ENCODE measurements at places on chromosomes 2 and 18. TPM values are rescaled to one million over a fixed set of nuclear protein-coding genes. Genes with fewer than 3 reads are reported as not detected.

The KYNU gene
- not detected for total RNA-seq

DNA sequence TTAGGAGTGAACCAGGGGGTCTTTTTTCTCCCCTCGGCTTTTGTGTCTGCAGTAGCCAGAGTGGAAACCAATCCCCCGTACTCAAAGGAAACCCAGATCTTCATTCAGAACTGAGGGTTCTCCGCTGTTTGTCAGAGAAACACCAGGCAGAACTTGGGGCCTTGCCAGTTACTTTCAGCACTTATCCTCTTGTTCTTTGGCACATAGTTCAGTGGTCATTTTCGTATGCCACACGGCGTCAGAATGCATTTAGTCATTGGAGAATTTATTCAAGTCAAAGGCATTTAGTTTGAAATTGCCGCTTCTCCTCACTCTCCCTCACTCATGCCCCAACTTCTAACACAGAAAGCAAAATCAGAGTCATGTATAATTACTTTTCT, 102.9 kb downstream of the CABLES1 start:
- no peak for DNase-seq

DNA sequence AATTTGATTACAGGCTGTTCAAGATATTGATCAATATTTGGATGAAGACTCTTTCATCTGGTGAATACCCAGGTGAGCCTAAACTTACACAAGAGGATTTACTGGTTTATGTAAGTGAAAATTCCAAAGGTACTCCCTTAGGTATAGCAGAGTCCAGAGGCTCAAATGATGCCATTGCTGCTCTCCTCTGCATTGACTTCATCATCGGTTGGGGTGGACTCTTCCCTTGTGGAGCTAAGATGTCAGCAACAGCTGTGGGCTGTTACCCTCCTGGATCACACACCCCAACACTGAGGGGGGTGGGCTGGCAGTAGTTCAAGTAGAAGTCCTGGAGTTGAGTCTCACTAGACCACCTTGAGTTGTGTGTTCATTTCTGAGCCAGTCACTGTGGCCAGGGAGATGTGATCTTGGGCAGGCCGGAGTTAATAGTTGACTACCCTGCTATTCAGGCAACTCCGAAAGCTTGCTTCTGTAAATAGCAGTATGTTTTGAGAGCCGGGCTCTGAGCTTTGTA, 236.9 kb downstream of the PTPRM start:
- DNase-seq, result no peak

The RPRM gene
- not detected for total RNA-seq

The LIMS4 gene
- total RNA-seq, result 3.7 TPM

GRCh38 chr2:104851291-104852089, 2.4 kb upstream of the POU3F3 start:
- no peak for DNase-seq

- DNase-seq, result no peak
Observed at GRCh38 chr18:63254716-63255399, 64.7 kb downstream of the BCL2 start.

DNA sequence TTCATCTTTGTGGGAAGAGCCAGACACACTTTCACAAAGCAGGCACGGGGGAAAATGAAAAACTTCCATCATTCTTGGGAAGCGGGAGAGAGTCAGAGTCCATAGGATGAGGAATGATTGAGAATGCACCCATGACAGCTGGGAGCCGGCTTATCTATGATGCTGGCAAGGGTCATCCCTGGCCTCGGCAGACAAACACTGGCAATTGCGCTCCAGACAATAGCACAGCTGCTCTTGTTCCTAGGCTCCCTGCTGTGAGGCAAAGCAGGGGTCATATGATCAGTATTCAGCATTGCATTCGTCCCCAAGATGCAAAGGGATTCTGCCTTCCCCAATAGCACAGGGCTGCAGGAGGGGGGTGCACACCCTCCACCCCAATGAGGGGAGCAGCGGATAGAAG, 33.0 kb downstream of the CYRIA start:
- DNase-seq, result no peak

GRCh38 chr2:37315364-37315763, 9.3 kb downstream of the PRKD3 start:
- DNase-seq, result no peak

GRCh38 chr2:227703961-227704360, 13.9 kb downstream of the SLC19A3 start:
- DNase-seq, result no peak

The FNDC4 gene
- total RNA-seq, result not detected

The SNRPD1 gene
- 97.5 TPM for total RNA-seq

The PHLPP1 gene
- 8.9 TPM for total RNA-seq

The ZAP70 gene
- 283 TPM for total RNA-seq

The DSG1 gene
- total RNA-seq, result not detected

DNA sequence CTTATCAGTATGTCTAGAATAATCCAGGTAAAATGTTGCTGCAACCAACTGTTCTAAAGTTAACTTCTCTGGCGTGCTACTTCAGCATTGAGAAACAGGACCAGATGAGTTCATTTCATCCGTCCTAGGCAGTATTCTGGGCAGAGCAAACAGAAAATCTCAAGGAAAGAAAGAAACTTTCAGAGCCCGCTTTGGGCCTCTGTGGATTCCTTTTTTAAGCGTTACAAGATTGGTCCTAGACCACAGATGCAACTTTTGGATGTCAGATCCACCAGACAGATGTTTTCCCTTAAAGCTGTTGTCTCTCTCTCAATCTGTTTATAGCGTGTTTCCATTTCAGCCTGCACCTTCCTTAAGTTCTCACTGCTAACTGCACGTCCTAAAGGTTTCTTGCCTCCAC, 75.0 kb downstream of the BCL2 start:
- DNase-seq, result no peak

DNA sequence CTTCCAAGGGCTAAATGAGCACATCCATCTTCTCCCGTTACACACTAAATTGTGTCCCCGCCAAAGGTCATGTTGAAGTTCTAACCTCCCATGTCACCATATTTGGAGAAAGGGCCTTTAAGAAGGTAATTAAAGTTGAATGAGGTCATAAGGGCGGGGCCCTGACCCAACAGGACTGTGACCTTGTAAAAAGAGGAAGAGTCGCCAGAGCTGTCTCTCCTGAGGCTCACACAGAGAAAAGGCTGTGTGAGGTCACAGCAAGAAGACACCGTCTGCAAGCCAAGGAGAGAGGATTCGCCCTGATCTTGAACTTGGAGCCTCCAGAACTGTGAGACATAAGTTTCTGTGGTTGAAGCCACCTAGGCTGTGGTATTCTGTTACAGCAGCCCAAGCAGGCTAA, 24.1 kb downstream of the TRABD2A start:
- DNase-seq, result peak; percentile 58

- DNase-seq, result no peak
Observed at GRCh38 chr2:161599842-161600241, 24.4 kb upstream of the SLC4A10 start.

- no peak for DNase-seq
Observed at GRCh38 chr2:137693534-137693933, 270.7 kb upstream of the HNMT start.

The CRYBA2 gene
- not detected for total RNA-seq

The ANKRD62 gene
- not detected for total RNA-seq

DNA sequence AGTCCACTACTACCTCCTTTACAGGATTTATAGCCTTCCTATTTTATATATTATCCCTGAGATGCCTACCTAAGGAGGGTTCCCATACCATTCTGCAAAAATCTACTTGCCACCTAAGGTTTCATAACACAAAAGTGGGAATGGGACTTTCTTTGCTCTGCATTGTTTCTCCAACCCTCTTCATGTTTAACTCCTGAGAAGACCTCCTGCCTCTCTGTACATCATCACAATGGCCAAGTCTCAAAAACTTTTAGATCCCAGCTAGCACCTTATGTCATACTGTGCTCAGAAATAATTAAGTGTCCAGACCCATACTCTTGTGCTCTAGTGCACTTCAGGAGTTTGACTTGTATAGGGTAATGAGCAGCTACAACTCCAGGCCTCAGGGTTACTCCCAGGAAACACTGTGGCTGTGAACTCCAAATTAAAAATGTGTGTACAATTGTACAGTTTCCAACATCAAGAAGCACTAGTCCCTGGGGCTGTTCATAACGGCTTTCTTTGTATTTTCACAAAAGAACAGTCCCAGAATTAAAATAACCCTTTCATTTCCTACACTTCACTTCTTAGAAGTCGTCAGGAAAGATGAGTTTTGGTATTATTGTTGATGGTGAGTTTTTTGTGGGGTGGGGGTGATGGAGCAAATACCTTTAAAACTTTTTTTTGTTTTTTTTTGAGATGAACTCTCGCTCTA, 39.4 kb downstream of the METAP1D start:
- DNase-seq, result no peak

DNA sequence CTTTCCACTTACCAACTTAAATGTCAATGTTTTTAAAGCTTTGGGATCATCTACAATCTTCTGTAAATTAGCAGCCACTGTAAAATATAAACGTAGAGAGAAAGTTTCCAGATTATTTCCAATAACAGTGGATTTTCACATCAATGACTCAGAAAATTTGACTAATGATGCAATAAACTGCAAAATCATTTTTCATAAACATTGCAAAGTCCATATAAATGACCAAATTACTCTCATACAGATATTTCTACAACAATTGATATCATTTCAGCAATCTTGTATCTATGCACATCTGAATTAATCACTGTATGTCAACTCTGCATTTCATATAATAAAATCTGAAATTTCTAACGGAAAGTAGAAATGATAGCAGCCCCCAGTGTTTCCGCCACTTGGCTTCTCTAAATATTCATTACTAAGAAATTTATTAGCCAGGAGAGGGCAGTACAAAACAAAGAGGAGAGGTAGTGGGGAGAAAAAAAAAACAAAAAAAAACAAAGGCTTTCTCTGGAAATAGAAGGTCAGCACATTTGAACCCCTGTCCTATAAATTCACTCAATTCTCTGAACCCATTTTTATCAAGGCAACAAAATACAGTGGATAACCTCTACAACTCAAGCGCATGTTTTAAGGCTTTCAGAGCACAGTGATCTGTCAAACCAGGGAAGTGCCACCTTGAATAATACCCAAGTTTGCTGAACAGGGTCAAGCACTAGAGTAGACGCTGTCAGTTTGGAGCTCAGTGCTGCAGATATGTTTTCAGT, 282.6 kb downstream of the STK39 start:
- no peak for DNase-seq

GRCh38 chr2:31765078-31765945, 184.6 kb upstream of the SRD5A2 start:
- no peak for DNase-seq

DNA sequence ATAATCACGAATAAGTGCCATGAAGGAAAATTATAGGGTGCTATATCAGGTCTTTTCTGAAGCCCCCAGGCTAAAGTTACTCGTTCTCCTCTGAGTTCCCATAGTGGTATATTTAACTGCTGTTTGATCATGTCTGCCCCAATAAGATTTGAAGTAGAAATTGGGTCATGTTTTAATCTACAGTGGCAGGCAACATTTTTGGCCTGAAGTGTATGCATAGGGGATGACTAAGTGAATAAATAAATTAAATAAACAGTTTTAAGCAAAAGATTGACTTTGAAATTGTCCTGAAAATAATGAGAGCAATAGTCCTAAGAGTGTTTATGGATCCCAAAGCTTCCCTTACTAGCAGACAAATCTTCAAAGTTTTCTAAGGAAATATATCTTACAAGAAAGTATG, 500.9 kb downstream of the TNS1 start:
- no peak for DNase-seq

DNA sequence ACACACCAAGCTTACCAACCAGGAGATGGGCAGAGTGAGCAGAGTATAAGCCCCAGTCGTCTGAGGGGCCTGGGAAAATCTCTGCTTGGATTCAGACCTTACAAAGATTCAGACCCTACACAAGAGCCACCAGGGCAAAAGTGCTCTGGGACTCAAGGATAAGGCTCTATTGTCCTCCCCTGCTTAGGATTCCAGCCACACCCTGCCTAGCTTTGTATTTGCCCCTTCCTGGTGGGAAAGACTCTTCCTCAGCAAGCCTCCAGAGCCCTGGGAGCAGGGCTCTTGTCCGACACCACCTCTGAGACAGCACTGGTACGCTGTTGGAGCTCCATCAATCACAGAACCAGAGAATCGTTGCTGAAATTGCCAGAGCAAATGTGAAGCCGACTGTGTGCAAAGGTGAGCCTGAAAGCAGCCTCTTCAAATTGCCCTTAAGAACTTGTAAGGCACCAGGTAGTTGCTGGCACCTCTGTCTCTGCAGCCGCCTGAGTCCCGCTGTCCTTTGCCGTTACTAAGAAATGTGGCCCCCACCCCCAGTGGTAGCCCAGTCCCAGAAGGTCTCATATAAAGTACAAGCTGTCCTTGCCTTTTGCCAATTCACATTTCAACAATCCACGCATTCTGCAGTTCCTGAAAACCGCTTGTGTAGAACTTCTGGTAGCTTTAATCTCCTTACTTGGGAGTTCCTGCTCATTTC, 148.7 kb downstream of the CTIF start:
- DNase-seq, result no peak
